ENCODE measurements at places on chromosomes 4 and X. TPM values are rescaled to one million over a fixed set of nuclear protein-coding genes. Genes with fewer than 3 reads are reported as not detected.

Gene ZNF718
- total RNA-seq, result 0.02 TPM

Gene LINC00632
- total RNA-seq, result 1.5 TPM

Gene MAGEA11
- 10.0 TPM for total RNA-seq

Gene COL4A6
- 0.21 TPM for total RNA-seq

Gene GPC4
- 2.4 TPM for total RNA-seq

Gene PABPC5
- total RNA-seq, result 7.6 TPM

Gene MAGEC1
- total RNA-seq, result 6.7 TPM

Gene SLC25A31
- not detected for total RNA-seq

Gene PARM1
- total RNA-seq, result 3.4 TPM

Gene PHOX2B
- not detected for total RNA-seq

Gene ELMOD2
- 24.1 TPM for total RNA-seq

Gene SRPK3
- 0.35 TPM for total RNA-seq

Gene ABCG2
- total RNA-seq, result 14.9 TPM

Gene PPP1R3F
- total RNA-seq, result 10.5 TPM

Gene GAGE1
- not detected for total RNA-seq

Gene DUX4
- not detected for total RNA-seq

Gene ASMT
- not detected for total RNA-seq

Gene SPANXB1
- total RNA-seq, result 2.2 TPM

Gene CLCN4
- 6.9 TPM for total RNA-seq

Gene SYNPO2
- total RNA-seq, result 0.95 TPM

Gene HCFC1
- total RNA-seq, result 19.4 TPM

Gene TSPAN5
- total RNA-seq, result 4.3 TPM

Gene UGT2A1
- total RNA-seq, result not detected

Gene ZXDA
- 3.2 TPM for total RNA-seq

Gene HTN3
- total RNA-seq, result not detected

Gene SSX3
- not detected for total RNA-seq

Gene CSN1S1
- total RNA-seq, result not detected

Gene GSTCD
- 11.2 TPM for total RNA-seq

Gene ATP1B4
- not detected for total RNA-seq

Gene SYTL5
- total RNA-seq, result 1.2 TPM

Gene RAB33A
- total RNA-seq, result not detected

Gene AFM
- total RNA-seq, result not detected

Gene UTP14A
- total RNA-seq, result 27.1 TPM

Gene GAGE12C
- not detected for total RNA-seq

Gene CTAG2
- not detected for total RNA-seq

Gene ANKRD37
- total RNA-seq, result 6.4 TPM

Gene HSPA4L
- total RNA-seq, result 7.2 TPM

Gene TNIP3
- total RNA-seq, result 1.5 TPM

Gene TRIM60
- total RNA-seq, result not detected

Gene TAPT1
- total RNA-seq, result 18.6 TPM

Gene NLGN4X
- 5.6 TPM for total RNA-seq

Gene ITIH6
- not detected for total RNA-seq

Gene HDAC8
- total RNA-seq, result 42.8 TPM

Gene CFAP47
- 0.84 TPM for total RNA-seq

Gene MXRA5
- total RNA-seq, result not detected

Data from H4 (cell line).